ENCODE measurements at places on chromosomes 11 and 22. TPM values are rescaled to one million over a fixed set of nuclear protein-coding genes. Genes with fewer than 3 reads are reported as not detected.

- H3K27me3 ChIP-seq: no peaks in the 10 kb centered on the region
- no peaks in the 10 kb centered on the region for H3K36me3 ChIP-seq
- H3K27ac ChIP-seq: no peak overlapping the region
- no peak for DNase-seq
- no peaks in the 10 kb centered on the region for H3K4me1 ChIP-seq
- no peak overlapping the region for H3K4me3 ChIP-seq
Observed at GRCh38 chr11:88016392-88017170, 158.7 kb downstream of the RAB38 start.

DNA sequence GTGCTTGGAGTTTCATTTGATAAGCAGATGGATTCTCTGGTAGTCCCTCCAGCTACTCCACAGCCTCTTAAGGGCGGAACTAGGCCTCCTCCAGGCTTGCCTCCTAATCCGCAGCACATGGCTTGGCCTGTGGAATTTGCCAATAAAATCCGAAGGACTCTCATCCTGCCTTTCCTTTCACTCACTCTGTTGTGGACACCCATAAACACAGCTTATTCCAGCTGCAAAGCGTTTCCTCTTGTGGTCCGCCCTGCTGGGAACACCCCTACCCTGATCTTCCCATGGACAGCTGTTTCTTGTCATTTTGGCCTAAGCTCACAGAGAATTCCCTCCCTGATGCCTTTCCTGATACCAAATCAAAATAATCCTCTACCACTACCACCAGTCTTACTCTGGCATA, 546.2 kb downstream of the NTM start:
- DNase-seq: no peak
- no peaks in the 10 kb centered on the region for H3K27me3 ChIP-seq
- no peak overlapping the region for H3K27ac ChIP-seq
- H3K4me3 ChIP-seq: no peak overlapping the region
- no peaks in the 10 kb centered on the region for H3K4me1 ChIP-seq
- no peaks in the 10 kb centered on the region for H3K36me3 ChIP-seq

GRCh38 chr22:34414467-34415440, 494.5 kb upstream of the LARGE1 start:
- no peaks in the 10 kb centered on the region for H3K4me1 ChIP-seq
- H3K36me3 ChIP-seq: no peaks in the 10 kb centered on the region
- no peaks in the 10 kb centered on the region for H3K27me3 ChIP-seq

DNA sequence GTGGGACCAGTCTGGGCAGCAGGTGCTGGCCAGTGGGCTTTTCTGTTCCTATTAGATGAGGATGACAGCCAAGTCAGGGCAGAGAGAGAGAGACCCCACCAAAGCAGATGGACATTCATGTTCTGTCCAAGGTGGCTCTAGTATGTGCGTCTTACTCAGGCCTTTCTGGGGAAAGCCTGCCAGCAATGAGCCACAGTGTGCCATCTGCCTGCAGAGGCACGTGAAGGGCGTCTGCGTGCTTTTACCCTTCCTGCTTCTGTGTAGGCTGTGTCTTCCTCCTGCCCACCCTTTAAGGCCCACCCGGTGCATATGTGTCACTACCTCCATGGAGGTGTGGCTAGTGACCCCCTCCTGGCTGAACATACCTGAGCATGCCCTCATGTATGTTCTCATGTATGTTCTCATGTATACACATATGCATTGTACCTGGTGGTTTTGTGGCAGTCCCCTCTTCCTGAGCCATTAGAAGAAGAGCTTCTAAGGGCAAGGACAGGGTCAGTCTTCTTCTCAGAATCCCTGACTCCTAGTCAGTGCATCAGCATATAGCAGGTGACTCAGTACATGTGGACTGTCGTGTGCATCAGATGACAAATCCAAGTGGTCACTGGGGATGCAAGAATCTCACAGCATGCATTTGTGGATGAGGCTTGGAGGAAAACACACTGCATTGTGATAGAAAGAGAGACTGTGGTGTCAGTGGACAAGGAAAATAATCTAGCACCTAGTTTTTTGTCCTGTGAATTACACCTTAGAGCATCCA, 90.4 kb upstream of the YWHAH start:
- H3K36me3 ChIP-seq: peaks cover 72% of the 10 kb centered on the region
- H3K4me1 ChIP-seq: no peaks in the 10 kb centered on the region
- H3K4me3 ChIP-seq: no peak overlapping the region

DNA sequence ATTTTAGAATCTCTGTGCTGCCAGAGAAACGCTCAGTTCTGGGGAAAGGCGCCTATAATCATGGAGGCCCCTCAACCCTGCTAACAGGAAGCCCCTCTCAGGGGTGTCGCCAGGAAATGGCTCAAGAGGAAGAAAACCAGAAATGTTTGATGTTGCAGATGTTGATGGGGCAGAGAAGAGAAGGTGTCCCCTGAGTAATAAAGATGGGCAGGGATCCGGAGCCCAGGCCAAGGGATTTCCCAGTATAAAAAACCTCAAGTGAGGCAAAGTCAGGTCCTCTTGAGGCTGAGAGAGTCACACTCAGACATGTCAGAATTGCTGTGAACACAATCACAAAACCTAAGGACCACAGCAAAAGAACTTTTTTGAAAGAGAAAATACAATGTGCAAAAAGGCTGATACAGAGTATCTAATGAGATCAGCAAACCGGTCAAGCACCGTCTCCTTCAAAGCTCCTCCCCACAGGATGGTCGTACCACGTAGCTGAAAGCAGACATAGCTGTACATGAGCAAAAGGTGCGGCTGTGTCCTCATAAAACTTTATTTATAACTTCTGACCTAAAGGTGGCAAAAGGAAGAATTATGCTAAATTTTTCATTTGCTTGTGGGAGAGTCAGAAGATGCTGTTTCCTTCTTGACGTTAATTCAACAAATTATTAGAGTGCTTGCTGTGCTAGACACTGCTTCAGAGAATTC, 12.2 kb downstream of the MOV10L1 start:
- H3K36me3 ChIP-seq: no peaks in the 10 kb centered on the region
- no peak overlapping the region for H3K27ac ChIP-seq
- no peaks in the 10 kb centered on the region for H3K27me3 ChIP-seq
- H3K4me3 ChIP-seq: no peak overlapping the region

IFITM10 gene
- total RNA-seq: 0.57 TPM

GRCh38 chr11:119192111-119192510, 6.8 kb downstream of the NHERF4 start:
- H3K4me1 ChIP-seq: no peaks in the 10 kb centered on the region
- H3K4me3 ChIP-seq: no peak overlapping the region
- no peaks in the 10 kb centered on the region for H3K36me3 ChIP-seq
- H3K27me3 ChIP-seq: no peaks in the 10 kb centered on the region

- H3K36me3 ChIP-seq: peaks cover 23% of the 10 kb centered on the region
- no peak for DNase-seq
- H3K27me3 ChIP-seq: no peaks in the 10 kb centered on the region
- no peak overlapping the region for H3K27ac ChIP-seq
- H3K4me3 ChIP-seq: no peak overlapping the region
Observed at GRCh38 chr11:126344141-126345080, 11.1 kb upstream of the ST3GAL4 start.

CCDC89 gene
- 0.83 TPM for total RNA-seq

DNA sequence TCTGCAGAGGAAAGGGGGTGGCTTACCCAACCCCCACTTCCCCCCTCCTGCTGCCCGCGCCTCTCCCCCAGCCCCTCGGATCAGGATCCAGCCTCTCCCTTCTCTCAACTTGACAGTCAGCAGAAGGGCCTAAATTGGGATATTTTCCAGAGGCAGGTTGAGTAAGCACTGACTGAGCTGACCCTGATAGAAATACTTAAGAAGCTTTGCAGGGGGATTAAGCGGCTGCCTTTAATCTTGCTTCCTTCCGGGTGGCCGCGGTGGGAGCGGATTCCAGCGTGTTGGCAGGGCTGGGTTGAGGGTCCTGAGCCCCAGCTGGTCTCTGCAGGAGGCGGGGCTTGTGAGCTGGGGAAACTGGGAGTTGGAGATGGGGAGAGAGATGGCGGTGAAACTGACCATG, 445.2 kb downstream of the NTM start:
- H3K4me3 ChIP-seq: no peak overlapping the region
- no peaks in the 10 kb centered on the region for H3K36me3 ChIP-seq
- H3K27me3 ChIP-seq: no peaks in the 10 kb centered on the region
- no peaks in the 10 kb centered on the region for H3K4me1 ChIP-seq
- H3K27ac ChIP-seq: no peak overlapping the region

DNA sequence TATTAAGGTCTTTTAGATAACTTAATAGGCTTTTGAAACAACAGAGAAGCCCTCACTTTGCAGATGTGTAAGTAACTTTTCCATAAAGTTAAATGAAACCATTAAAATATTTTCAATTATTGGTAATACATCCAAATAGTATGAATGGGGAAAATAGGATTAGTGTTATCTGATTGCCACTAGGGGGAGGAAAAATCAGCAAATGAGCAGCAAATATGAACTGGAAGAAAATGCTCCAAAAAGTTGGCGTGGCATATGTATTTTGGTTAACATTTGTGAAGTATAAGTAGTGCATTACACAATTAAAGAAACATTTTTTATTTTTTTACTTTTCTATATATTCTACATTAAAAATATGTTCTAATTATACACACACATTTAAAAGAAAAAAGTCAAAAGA, 259.8 kb upstream of the ANO5 start:
- no peak overlapping the region for H3K27ac ChIP-seq
- H3K36me3 ChIP-seq: no peaks in the 10 kb centered on the region
- H3K4me1 ChIP-seq: no peaks in the 10 kb centered on the region
- no peaks in the 10 kb centered on the region for H3K27me3 ChIP-seq
- no peak overlapping the region for H3K4me3 ChIP-seq
- DNase-seq: no peak

GRCh38 chr22:49206281-49206680, 621.4 kb downstream of the BRD1 start:
- H3K36me3 ChIP-seq: no peaks in the 10 kb centered on the region
- H3K27ac ChIP-seq: no peak overlapping the region
- DNase-seq: no peak

DNA sequence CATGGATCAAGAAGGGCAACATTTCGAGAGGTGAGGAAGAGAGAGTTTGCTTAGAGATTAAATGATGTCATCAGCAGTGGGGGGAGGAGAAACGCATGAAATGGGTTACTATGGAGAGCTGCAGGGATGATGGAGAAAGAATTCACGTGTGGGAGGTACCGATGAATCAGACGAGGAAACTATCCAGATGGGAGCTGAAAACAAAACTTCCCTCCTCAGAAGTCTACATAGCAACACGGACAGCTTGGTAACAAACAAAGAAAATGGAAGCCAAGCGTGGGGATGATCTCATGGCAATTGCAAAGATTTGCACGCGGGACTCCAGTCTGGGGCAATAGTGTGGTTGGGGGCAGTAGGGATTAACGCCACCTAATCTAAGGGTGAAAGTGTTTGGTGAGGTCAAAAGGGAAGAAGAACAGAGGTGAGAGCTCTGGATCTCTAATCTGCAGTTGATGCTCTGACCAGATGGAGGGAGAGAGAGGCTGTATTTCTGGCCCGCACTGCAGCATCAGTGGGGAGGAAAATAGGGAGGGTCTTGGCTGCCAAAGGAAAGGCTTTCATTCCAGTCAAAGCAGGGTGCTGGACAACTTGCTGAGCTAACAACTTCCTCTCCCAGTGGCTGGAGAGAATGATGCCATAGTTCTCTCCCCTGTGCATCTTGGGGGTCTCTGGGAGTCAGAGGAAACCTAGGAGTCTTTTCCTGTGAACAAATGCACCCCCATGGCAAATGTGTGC, 43.4 kb upstream of the CSNK2A3 start:
- no peak for DNase-seq
- no peaks in the 10 kb centered on the region for H3K27me3 ChIP-seq
- H3K27ac ChIP-seq: peak overlapping the region; percentile 60
- peaks cover 18% of the 10 kb centered on the region for H3K4me1 ChIP-seq
- peak overlapping the region; percentile 2 for H3K4me3 ChIP-seq

- no peaks in the 10 kb centered on the region for H3K36me3 ChIP-seq
- no peaks in the 10 kb centered on the region for H3K27me3 ChIP-seq
- DNase-seq: no peak
- no peak overlapping the region for H3K27ac ChIP-seq
- H3K4me3 ChIP-seq: no peak overlapping the region
Observed at GRCh38 chr22:46021577-46021976, 44.6 kb upstream of the WNT7B start.

GRCh38 chr11:3841426-3842350, 929 bp upstream of the RHOG start:
- H3K4me3 ChIP-seq: peak overlapping the region; percentile 99
- peak overlapping the region; percentile 97 for H3K27ac ChIP-seq
- H3K36me3 ChIP-seq: no peaks in the 10 kb centered on the region

GNAZ gene
- 79.5 TPM for total RNA-seq

DNA sequence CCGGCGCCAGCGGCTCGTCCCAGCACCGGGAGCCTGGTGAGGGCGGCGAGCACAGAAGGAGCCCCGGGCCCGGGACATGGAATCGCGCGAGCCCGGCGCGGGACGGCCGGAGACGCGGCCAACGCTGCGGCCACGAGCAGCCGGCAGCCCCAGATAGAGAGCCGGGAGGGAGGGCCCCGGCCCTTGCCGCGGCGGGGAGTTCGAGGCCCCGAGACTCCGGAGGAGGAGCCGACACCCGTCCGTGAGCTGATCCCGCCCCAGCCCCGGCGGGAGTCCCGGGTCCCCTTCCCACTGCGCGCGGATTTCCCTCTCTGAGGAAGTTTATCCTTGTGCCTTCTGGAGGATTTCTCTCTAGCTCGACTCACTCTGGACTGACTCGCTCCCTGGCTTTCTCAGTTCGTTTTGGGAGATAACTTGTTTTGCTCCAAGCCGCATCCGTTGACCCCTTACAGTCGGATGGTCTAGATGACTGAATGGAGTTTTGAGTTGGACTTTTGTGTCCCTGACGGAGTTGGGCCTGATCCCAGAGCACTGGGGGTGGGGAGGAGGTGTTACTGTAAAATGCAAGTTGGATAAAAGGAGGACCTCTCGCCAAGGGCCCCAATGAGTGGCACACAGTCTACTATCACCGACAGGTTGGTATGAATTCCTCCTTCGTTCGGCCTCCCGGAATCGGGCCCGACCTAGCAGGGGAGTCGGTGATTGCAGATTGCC, 585 bp downstream of the ARHGEF12 start:
- no peaks in the 10 kb centered on the region for H3K27me3 ChIP-seq
- H3K27ac ChIP-seq: peak overlapping the region; percentile 100
- no peaks in the 10 kb centered on the region for H3K36me3 ChIP-seq
- DNase-seq: no peak
- peak overlapping the region; percentile 99 for H3K4me3 ChIP-seq

GRCh38 chr11:46694072-46694471, 6.3 kb downstream of the ARHGAP1 start:
- H3K4me3 ChIP-seq: no peak overlapping the region
- peak overlapping the region; percentile 65 for H3K27ac ChIP-seq
- peaks cover 57% of the 10 kb centered on the region for H3K4me1 ChIP-seq

DNA sequence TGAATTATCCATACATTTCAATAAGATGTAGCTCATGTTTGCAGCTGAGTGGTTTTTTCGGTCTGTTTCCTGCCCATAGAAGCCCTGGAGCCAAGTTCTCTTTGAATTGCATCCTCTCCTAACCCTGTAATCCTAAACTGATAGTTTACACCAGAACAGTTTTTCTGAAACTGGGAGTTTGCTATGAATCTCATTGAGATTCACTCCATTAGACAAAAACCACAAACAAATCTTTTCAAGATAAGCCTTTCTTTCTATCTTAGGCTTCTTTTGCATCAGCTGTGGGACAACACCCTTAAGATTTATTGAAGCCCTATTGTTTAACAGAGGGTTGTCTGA, 324.8 kb downstream of the DYNC2H1 start:
- no peak overlapping the region for H3K4me3 ChIP-seq
- no peaks in the 10 kb centered on the region for H3K27me3 ChIP-seq
- H3K36me3 ChIP-seq: no peaks in the 10 kb centered on the region
- no peak overlapping the region for H3K27ac ChIP-seq
- H3K4me1 ChIP-seq: no peaks in the 10 kb centered on the region
- DNase-seq: no peak
